ENCODE measurements at places on chromosomes 16 and 17.

DNA sequence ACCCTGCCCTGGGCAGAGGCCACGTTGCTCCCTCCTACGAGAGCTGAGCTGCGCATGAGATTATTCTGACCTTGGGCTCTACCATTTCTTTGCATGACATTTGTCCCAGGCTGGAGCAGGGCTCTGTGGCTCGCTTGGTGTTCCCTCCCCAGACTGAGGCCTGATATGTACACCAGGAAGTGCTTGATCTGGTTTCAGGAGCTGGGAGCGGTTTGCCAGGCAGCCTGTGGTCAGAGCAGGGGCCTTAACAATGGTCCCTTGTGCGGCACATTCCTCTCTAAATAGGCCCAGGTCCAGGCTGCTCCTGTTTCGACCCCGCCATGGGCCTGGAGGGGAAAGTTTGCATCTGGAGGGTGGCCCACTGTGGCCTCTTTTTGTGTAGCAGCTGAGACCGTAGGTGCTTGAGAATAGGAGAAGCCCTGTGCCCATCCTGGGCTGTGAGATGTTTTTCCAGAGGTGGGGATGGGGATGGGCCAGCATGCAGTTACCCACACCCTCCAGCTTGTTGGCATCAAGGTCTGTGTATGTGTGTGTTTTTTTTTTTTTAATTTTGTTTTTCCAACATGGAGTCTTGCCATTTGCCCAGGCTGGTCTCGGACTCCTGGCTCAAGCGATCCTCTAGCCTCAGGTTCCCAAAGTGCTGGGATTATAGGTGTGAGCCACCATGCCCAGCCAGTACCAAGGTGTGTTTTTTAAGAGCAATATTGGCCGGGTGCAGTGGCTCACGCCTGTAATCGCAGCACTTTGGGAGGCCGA is 253.9 kb downstream of the SEC14L1 start:
- DNase-seq = no peak

- DNase-seq = no peak
These were observed 7.3 kb upstream of the CMTM3 start for GRCh38 chr16:66596986-66597848.

GRCh38 chr17:54948380-54948779 is 20.1 kb downstream of the COX11 start:
- no peak for DNase-seq

GRCh38 chr17:80133626-80133970 is 13.3 kb downstream of the EIF4A3 start:
- DNase-seq = no peak

DNA sequence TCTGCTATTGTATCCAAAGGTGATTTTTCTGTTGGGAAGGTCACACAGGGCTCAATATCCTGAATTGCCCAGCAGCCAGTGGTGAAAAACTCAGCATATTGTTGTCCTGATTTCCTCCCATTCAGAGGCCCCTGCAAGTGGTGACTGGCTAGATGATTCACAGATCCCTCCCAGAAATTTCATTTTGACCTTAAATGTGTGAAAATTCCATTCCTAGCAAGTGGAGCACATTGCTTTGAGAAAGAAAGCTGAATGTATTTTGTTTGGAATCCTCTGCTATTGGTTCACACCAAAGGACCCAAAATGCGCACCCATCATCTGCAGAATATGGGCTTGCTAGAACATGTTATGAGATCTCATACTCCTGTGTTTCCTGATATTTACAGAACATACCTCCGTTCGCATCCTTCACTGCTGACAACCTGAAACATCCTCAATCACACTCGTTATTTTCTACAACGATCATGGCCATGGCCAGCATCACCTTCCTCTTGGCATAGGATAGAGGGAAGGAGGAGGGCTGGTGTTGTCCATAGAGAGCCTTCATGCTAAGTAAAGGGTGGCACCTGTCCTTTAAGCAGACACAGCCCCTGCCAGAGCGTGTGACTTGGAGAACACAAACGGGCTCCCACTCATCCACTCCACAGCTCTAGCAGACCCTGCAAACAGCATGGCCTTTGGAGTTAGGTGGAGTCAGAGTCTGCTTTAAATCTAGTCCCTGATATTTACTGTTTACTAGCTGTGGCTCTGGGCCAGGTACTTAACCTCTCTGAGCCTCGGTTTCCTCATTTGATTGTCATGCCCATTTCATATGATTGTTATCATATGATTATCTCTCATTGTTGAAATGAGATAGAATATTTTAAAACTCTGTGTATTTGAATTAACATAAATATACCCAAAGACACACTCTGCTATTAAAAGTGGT is 30.4 kb upstream of the NFAT5 start:
- no peak for DNase-seq

GRCh38 chr16:1408171-1408837 is 6.2 kb downstream of the UNKL start:
- peak; percentile 87 for DNase-seq

DNA sequence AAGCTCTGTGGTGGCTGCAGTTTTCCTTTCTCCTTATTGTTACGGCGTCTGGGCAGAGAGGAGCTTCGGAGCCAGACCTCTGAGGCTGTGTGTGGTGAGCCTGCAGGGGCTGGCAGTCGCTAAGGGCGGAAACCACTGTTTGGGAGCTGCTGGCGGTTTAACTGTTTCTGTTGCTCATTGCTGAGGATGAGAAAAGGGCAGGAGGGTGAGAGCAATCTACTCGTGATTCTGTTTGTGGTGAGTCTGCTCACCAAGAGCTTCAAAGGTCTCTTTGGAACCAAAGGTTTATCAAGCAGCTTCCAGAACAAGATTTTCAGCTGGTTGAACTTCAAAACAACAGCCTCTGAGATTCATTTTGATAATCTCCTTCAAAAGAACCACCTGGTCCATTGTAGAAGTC is 143.9 kb downstream of the ANKFN1 start:
- DNase-seq = no peak

- DNase-seq = no peak
These were observed 193.6 kb downstream of the PARN start for GRCh38 chr16:14436401-14436955.

DNA sequence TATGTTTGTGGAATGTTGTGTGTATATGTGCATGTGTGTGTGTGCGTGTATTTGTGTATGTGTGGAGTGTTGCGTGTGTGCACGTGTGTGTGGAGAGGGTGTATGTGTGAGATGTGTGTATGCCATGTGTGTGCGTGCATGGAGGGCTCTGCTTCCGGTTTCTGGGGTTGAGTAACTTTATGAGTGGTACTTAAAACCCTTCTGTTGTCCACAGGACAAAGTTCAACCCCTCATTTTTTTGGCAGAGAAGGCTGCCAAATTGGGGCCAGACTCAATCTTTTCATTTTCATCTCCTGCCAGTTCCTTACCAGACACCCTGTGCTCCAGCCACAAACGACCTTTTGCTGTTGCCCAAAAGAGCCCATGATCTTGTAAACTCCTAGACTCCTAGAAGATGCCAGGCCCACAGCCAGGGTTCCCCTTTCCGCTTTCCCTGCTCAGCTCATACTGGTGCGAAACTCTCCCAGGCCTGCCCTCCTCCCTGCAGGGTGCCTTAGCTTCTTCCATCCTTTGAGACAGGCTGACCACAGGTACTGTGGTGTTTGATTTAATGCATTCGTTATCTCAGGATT is 100.2 kb downstream of the CMIP start:
- DNase-seq = no peak

DNA sequence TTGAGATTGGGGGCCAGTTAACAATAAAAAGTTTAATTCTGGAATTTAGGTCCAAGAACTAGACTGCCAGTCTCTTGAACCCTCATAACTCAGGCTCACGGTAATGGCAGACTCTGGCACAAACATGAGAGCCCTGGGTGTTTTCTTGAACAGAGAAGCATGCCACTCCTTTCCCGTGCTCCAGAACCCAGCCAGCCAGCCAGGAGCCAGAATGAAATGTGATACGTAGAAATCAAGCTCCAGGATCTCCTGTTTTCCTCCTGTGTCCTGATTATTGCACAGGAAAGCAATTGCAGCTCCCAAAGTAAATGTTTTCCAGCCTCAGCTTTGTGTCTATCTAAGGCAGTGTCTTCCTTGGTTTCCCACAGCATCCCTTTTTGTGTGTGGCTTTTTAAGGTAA is 46.2 kb upstream of the NOL11 start:
- DNase-seq = no peak

GRCh38 chr16:66746048-66746447 is 5.4 kb downstream of the DYNC1LI2 start:
- no peak for DNase-seq

- peak; percentile 90 for DNase-seq
These were observed 1.4 kb downstream of the NOTUM start for GRCh38 chr17:81959362-81960129.

- DNase-seq = no peak
These were observed 6.8 kb downstream of the ADAP2 start for GRCh38 chr17:30928584-30928983.

GRCh38 chr17:75219815-75220214 is 14.3 kb downstream of the NUP85 start:
- DNase-seq = no peak

- no peak for DNase-seq
These were observed 60.5 kb downstream of the CMIP start for GRCh38 chr16:81505011-81505661.

DNA sequence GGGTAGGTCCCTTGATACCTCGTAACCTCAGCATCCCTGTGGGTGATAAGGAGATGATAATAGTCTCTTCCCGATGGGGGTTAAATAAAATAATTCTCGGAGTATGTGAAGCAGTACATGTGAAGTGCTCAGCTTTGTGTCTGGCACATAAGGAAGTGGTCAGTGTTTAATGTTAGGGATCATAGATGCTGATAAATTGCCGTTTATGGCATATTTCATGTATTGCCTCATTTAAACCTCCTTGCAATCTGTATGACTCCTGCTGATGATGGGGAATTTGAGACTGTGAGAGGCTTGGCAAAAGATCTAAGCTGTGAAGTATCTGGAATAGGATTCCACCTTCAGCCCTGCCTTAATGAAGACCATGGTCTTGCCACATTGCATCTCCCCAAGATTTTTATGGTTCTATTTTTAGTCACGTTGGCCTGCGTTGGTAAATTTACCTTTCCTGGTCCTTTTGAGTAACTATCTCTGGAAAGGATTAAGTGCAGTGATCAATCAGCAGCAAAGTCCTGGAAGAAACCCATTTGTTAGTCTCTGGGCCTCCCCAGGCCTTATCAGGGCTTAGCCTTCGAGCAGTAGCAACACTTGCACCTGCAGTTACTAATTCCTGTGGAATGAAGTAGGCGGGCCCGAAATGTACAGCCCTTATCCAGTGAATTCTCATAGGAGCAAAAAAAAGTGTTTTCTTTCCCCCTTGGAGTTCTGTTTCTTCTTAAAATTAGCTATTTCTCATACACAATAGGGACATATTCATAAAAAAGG is 144.9 kb downstream of the WWOX start:
- DNase-seq = no peak

GRCh38 chr16:61098505-61098904 is 937.7 kb downstream of the CDH8 start:
- DNase-seq = no peak

- no peak for DNase-seq
These were observed 240.1 kb downstream of the MSI2 start for GRCh38 chr17:57496382-57496781.

DNA sequence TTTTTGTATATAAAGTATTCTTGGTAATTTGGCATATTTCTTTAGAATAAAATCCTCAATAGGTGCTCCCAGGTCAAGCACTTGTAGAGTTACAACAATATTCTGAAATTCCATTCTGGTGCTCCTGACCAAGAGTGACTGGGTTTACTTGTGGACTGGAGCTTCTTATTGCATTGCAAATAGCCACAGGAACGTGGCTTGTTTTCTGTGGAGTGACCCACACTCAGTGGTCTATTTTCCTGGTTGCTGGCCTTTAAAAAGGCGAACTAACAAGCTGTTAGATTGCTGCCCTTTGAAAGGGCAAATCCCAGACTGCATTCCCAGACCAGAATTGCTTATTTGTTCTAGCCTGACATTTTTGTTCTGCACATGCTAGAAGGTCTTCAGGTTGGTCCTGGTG is 658.8 kb upstream of the GOT2 start:
- DNase-seq = no peak

DNA sequence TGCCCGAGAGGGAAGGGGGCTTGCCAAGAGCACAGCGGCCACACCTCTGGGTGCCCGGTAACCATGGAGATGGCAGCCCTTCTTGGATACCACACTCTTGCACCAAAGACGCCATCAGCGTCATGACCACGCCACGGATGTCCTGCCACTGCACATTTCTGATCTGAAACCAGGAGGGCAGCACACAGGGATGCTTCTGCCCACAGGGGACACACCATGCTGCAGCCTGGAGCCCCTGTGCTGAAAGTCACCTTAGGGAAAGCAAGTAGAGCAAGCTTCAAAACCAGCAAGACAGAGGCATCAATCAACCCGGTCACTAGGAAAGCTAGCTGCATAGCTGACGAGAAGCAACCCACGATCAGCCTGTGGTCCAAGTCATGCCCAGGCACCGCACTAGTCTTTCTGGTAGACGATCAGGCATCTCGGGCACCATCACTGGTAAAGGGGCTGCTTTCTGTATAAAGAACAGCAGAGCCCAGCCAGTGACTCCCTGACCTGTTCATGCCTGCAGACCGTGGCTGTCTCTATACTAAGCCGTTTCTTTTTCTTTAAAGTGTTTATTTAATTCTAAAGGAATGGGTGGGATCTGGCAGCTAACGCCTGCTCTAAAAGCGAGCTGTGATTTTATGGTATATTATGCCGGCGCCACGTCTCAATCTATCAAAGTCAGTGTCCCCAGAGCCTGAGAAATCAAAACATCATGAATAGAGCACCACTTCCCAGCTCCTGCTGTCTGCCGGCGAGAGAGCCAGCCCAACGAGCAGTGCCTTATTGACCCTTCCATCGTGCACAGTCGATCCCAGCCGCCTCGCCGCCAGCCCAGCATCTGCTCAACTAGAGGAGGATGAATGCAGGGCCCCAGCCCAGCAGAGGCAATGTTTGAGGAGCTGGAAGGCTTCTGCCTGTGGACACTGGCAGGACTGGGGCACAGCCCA is 244.7 kb downstream of the RBFOX3 start:
- DNase-seq = no peak

DNA sequence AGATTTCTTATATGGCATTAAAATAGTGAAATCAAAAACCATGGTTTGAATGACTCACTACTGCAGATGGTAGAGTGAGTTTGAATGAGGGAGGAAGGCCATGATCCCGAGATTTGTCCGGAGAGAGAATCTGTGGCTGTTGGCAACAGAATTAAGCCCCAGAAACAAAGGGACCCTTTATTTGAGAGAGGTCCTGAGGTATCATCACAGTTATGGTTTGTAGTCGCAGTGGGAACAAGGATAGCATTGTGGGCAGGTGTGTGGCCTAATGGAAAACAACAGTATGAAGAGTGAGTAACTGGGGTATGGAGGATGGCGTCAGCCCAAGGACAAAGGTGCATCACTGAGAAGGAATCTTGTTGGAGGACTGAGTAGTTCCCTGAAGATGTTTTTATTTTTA is 8.5 kb upstream of the ZFP3 start:
- no peak for DNase-seq

GRCh38 chr17:29566473-29567303 is at the start of gene ABHD15:
ABHD15 (minus strand) TSS chr17:29567037; CDS start chr17:29566966, 71 bp downstream.
- peak; percentile 92 for DNase-seq

DNA sequence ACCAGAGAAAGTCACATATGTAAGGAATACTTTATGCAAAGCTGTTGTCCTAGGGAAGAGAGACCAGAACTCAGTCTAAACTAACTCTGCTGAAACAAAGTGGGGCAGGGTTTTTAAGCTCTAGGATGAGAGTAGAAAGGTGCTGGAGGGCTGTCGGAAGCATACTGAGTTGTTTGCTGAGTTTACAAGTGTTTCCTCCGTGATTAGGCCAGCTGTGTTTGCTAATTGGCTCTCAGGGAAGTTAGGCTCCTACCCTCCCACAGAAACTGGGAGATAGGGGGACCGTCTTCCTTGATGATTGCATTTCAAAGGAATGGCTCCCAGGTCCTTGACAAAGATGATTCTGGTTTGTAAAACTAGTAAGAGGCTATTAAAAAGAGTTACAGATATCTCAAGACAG is 24.4 kb upstream of the CRYM start:
- no peak for DNase-seq
